Fibroblast of gingiva (primary cell): ENCODE measurements at places on chromosomes 16 and 17.

DNA sequence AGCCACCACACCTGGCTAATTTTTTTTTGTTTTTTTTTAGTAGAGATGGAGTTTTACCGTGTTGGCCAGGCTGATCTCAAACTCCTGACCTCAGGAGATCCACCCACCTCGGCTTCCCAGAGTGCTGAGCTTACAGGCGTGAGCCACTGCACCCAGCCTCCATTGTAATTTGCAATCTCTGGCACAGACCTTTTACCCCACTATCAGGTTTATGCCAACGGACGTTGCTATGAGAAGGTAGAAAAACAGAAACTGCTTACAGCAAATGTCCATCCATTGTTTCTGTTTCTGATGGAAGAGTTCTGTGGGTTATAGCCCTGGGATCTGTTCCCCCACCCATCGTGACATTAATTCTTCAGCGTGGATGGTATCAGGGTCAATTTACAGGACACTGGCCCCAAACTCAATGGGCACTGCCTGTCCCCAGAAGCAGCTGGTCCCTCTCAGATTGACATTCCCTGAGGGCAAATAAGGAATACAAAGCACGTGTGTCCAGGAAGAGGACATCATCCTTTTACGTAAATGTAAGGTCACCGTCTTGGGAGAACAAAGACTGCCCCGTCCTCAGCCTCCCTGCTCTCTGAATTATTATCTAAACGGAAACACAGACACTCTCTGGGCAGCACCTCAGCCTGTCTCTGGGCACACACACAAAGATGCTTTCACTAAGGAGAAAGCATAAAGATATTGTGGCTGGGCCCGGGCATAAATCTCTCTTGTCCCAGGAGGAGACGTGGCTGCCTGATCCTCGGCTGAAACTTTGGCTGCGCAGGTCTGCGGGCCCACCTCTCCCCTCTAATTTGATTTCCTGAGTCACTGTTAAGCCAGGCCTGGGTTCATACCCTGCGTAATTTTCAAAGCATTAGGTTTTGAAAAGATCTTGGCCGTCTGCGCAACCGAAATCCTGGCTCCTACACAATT, 5.2 kb downstream of the KCNG4 start:
- no peak for DNase-seq

GRCh38 chr16:69820926-69821541, 58.9 kb downstream of the WWP2 start:
- DNase-seq: peak; percentile 82

GRCh38 chr16:272633-273546, 2.9 kb downstream of the RGS11 start:
- DNase-seq: no peak

- no peak for DNase-seq
Observed at GRCh38 chr17:47427985-47428384, 102.9 kb upstream of the NPEPPS start.

- DNase-seq: peak; percentile 24
Observed at GRCh38 chr17:2705263-2705662, 6.3 kb downstream of the CLUH start.

DNA sequence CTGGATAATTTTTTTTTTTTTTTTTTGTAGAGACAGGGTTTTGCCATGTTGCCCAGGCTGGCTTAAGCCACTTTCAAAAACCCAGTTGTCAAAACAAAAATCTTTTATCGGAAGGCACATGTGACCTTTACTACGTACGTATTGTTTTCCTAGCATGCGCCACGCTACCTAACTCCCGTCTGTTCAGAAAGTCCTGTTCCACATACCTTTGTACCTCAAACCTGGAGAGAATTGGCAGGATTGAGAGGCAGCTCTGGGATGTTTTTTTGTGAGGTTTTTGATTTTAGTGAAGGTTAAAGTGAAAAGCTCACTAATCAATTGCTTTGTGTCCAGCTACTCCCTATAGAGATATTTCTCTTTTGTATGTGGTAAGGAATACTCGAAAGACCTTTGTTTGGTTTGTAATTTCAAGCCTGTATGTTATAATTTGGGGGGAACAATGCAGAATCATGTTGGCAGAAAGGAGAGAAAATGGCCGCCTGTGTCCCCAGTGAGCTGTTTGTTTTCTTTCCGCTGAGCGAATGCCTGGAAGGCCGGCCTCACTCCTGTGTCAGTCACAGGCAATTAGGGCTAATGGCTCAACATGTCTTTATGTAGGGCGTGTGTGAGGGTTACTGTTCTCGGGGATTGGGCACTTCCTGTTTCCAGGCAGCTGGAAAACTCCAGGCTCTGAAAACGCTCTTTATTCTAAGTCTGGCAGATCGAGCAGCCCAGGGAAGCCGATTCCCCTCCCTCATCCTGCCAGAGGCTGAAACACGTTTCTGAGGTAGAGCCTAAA, 60.8 kb upstream of the CLEC18A start:
- peak; percentile 73 for DNase-seq

DNA sequence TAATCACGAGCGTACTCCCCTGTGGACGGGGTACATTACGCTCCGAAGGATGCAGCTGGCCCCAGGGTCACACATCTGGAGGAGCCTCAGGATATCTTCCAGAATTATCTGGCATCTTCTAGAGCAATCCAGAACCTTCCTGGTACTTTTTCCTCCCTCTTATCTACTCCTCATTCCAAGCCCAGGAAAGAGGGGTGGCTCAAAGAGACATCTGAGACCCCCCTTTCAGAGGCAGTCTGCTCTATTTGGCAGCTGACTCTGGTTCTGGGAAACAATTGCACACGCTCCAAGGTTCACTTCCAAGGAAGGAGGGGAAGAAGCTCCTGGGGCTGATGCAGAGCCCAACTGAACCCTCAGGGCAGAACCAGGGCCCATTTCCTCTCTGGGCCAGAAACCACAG, 14.9 kb downstream of the RBFOX3 start:
- DNase-seq: no peak

- DNase-seq: no peak
Observed at GRCh38 chr16:88412766-88413165, 30.0 kb downstream of the ZNF469 start.

- DNase-seq: no peak
Observed at GRCh38 chr17:56085576-56086267, 67.6 kb upstream of the ANKFN1 start.

GRCh38 chr17:58802188-58802587, 46.5 kb downstream of the PPM1E start:
- DNase-seq: no peak

DNA sequence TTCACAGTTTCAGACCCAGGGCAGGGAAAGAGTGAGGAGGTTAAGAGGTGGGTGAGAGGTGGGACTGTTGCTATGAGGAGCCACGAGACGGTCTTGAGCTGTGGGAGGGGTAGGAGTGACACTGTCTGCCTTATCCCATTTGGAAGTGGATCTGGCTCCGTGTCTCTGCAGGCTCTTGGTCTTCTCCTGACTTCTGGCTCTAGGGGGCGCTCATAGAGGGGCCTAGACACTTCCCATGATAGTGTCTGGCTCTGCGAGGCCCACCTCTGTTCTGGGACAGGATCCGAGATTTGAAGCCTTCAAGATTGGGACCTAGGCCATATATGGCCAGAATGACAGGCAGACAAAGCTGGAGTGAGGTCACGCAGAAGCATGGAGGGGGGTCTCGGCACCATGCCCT, 204.5 kb downstream of the GSG1L start:
- no peak for DNase-seq

DNA sequence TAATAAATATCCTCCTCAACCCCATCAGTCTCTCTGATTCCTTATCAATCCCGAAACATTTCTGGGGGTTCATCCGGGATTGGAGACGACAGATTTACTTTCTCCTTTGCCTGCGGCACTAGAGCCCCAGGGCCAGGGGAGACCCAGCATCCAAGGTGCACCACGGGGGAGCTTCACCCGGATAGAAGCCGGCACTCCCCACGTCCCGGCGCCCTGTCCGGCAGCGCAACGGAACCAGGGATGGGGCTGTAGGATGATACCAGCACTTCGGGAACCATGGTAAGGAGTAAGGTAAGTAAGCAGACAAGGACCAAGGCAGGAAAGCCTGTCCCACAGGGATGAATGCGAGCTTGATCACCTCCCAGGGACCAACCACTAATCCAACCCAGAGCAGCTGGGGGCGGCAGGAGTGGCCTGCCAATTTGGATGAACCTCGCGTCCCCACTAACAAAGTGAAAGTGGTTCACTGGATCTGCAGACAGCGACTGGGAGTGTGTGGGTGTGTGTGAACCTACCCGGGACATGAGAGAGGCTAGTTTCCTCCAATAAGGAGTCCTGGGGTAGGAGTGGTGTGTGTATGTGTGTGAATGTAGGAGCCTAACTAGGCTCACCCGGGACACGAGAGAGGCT, 11.9 kb downstream of the POLR3K start:
- no peak for DNase-seq

DNA sequence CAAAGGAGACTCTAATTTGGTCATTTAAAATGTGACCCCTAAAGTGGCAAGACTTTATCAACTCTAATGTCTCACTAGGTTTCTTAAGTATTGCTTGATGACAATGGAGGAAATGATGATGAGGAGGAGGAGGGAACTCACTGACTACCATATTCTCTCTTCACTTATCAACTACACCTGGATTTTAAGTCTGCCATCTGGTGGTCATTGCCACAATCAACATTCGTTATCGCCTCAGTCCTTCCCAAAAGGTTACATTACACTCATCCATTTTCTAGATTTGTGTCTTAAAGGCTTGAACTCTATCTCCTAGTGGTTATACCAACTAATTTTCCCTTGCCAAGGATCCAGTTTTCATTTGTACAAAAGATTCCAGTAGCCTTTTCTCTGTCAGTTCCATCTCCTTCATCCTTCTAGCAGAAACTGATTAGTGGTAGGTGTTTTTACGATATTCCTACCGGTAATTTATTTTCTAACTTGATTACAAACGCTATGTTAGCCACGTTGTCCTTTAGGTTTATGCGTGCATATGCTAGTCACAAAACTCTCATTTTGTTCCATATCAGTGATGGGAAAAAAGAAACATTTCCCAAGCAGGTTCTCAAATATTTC, 114.6 kb upstream of the NOG start:
- DNase-seq: no peak

GRCh38 chr16:57061084-57061905, 31.1 kb upstream of the CPNE2 start:
- DNase-seq: peak; percentile 85

GRCh38 chr17:48134912-48135480, 27.4 kb downstream of the SNX11 start:
- no peak for DNase-seq

- DNase-seq: peak; percentile 72
Observed at GRCh38 chr16:68843482-68844210, at the start of gene TANGO6. Gene TANGO6 (plus strand): TSS chr16:68843531. CDS start chr16:68843618, 87 bp downstream.

- no peak for DNase-seq
Observed at GRCh38 chr17:41650794-41651624, 26.6 kb upstream of the KRT17 start.

DNA sequence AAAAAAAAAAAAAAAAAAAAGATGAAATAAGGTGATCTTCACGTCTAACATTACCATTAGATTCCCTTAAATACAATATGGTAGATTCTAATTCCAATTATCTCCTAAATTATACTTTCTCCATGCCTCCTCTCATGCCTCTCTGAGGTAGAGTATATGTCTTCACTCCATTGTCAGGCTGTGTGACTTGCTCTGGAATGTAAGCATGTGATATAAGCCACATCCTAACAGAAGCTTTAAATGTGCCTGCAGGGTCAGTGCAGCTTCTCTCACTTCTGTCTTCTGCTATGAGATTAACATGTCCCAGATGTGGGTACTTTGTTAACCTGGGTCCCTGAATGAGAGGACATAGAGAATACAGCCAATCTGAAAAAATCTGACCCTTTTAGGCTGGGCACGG, 32.6 kb downstream of the MED13 start:
- no peak for DNase-seq

- no peak for DNase-seq
Observed at GRCh38 chr16:73064212-73064993, 16.5 kb upstream of the ZFHX3 start.

GRCh38 chr16:58088091-58088490, 41.1 kb downstream of the CFAP20 start:
- DNase-seq: no peak

DNA sequence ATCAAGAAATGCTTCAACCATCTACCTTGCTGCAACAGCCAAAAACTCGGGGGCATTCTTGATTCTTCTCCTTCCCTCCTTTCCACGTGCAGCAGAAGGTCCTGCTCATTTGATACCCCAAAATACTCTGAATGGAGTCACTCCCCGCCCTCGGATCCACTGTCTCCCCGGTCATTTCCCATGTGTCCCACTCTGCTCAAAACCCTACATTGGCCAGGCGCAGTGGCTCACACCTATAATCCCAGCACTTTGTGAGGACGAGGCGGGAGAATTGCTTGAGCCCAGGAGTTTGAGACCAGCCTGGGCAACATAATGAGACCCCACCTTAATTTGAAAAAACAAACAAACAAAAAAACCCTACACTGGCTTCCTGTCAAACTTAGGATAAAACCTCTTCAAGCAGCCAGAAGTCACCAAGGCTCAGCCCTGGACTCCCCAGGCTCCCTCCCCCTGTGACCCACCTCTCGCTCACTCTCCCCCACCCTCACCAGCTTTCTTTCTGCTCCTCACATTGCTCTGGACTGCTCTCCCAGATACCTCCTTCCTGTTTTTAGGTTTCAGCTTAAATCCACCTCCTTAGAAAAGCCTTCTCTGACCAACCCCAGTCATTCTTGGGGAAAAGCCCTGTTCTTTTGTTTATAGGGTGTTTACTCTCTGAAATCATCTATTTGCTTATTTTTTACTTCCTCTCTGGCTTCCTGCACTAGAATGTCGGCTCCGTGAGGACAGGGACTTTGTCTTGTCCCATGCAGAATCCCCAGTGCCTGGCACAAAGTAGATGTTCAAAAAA, 2.8 kb downstream of the SLC13A2 start:
- no peak for DNase-seq

DNA sequence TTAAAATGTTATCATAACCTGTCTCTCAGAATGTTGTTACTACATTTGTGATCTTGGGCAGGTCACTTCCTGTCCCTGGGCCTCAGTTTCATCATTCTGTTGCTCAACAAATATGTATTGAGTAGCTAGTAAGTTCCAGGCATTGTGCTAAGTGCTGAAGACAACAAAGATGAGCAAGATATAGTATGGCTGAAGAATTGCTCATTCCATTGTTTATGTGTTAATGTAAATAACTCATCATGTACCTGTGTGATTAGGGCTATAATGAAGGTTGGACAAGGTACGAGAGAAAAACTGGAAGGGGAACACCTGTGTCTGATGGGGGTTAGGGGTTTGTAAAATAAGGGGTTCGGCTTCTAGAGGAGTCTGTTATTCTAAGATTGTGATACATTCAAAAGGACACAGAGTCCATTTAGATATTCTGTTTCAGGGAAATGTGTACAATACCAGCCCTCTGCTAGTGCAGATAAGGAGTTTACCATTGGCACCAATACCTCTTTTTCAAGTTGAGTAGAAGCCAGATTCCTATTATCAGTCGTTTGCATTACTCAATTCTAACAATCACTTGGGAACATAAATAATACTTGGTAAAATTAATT, 20.0 kb downstream of the TUBG1 start:
- no peak for DNase-seq
